ENCODE measurements at places on chromosomes 1 and 21. TPM values are rescaled to one million over a fixed set of nuclear protein-coding genes. Genes with fewer than 3 reads are reported as not detected.

- DNase-seq, result no peak
These were observed 81.4 kb downstream of the ESRRG start for GRCh38 chr1:216641669-216642460.

DNA sequence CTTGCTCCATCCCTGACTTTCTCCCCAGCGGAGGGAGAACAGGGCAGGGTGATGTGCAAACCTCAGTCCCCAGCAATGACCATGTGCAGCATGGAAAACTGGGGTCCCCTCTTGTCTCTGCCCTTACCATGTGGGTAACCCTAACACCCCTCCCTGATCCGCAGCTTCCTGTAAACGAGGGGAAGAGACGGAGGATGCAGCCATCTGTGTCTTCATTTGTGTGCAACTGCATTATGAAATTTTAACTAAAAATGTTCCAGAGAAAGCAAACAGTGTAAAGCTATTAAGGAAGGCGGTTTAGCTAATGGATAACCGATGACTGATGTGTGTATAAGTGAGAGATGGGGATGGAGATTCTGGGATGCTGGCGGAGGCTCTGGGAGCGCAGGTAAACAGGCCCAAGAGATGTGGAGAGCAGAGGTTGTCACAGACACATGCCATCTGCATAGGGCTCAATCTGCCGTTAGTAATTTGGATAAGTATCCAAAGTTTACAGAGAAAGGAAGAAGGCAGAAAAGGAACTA lies 206.6 kb downstream of the DSCAM start:
- no peak for DNase-seq

DNA sequence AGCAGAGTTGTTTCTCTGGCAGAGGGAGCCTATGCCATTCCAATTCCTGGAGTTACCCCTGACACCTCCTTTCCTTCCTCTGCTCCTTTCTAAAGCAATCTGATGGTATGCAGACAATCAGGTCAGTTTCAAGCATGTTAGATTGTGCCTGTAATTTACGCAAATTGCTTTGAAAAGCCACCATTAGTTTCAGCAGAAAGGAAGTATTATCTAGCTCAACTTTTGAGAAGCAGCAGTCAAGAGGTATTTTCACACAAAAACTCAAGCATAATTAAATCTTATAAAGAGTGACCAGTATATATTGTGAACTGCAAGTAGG lies 2.2 kb downstream of the ERRFI1 start:
- DNase-seq, result no peak

DNA sequence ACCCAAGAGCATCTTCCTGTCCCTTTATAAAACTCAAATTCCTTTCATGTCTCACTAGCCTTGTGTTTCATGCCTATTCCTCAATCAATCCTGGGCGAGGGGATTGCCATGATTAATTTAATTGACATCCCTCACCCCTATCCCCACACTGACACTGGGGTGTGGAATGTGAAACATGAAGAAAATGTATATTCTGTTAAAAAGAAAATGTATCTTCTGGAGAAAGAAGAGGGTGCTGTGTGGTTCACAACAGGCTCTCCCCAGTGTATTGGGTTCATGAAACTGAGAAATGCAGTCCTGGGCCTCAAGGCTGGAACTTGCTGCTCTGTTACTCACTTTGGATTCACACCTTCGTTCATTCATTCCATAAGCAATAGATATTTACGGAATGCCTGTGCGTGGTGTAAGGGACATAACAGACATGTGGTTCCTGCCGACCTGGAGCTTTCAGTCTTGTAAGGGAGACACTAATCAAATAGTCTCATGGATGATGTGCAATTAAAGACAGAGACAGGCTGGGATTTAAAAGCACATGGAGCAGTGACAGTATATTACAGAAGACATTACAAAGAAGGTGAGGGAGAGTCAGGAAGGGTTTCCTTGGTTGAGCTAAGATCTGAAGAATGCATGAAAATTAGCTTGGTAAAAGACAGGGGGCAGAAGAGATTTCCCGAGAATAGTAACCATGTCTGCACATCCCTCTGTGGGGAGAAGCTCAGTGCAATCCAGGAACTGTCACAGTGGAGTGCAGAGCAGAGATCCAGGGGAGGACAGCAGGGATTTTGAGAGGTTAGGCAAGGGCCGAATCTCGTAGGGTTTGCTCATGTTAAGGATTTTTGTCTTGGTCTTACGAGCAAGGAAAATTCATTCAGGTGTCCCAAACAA lies 32.1 kb downstream of the SERTAD4 start:
- peak; percentile 69 for DNase-seq

- DNase-seq, result no peak
These were observed 53.4 kb downstream of the DMRTA2 start for GRCh38 chr1:50369830-50370229.

GRCh38 chr1:183841950-183842794 lies 37.3 kb downstream of the RGL1 start:
- DNase-seq, result peak; percentile 94

- no peak for DNase-seq
These were observed 124.3 kb downstream of the ETS2 start for GRCh38 chr21:38930066-38930465.

- no peak for DNase-seq
These were observed 31.7 kb upstream of the MAN1A2 start for GRCh38 chr1:117335376-117336086.

DNA sequence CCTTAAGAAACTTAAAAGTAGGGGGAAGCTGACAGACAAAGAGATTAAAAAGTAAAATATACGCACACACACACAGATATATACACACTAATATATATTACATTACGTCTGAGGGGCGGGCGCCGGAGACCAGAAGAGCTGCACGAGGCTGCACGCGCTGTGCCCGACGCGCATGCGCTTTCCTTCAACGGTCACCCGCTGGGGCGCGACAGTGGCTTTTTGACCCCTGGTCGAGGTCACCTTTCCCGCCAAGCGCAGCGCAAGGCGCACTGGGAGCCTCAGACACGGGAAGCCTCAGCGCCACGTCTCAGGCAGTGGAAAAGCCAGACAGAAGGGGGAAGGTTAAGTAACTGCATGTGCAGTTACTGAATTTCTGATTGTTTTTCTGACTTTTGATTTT lies at the start of gene HORMAD1:
Gene HORMAD1 (minus strand): TSS at position 193 of the 400 bp plus-strand sequence. CDS start 1,390 bp downstream, outside the sequence.
- no peak for DNase-seq

GRCh38 chr1:82927753-82928152 lies 1071.2 kb downstream of the TTLL7 start:
- DNase-seq, result peak; percentile 79

LRRC7 gene
- total RNA-seq, result 9.2 TPM

KRTAP13-2 gene
- total RNA-seq, result not detected

All from muscle of leg (tissue), 16 donors.